ENCODE measurements at places on chromosomes 2 and 18.

DNA sequence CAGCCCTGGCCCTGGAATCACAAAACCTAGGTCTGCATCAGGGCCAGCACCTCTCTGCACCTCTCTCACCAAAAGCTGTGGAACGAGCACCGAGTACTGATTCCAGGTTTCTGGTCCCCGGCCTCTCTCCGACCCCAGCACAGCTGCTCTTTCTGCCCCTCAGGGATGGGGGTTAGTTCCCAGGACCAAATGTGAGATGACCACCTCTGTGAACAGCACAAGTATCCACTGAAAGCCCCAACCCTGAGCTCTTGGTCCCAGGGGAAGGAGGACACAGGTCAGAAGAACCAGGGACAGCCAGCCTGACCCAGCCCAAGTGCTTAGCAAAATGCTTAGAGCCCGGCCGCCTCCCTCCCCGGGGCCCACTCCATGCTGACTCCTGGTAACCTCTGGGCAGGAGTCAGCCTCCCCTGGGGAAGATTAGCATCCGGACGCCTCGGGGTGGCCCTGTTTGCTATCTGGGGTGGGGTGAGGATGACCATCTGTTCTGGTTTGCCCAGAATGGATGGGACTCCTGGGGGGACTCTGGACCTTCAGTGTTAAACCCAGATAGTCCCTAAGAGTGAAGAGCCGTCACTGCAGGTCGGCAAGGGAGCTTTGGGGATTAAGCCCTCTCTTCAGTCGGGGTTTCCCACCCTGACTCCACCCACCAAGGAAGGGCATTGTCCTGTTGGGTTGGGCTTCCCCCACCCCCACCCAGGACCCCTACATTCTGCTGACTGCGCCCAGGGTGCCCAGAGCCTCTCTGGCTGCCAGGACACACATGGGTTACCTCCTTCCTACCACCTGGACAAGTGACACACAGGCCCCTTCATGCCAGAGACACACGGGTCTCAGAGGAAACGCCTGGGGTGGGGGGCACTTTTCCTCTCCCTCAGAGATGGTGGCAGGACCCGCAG lies 9.4 kb upstream of the GPR55 start:
- DNase-seq, result no peak

DNA sequence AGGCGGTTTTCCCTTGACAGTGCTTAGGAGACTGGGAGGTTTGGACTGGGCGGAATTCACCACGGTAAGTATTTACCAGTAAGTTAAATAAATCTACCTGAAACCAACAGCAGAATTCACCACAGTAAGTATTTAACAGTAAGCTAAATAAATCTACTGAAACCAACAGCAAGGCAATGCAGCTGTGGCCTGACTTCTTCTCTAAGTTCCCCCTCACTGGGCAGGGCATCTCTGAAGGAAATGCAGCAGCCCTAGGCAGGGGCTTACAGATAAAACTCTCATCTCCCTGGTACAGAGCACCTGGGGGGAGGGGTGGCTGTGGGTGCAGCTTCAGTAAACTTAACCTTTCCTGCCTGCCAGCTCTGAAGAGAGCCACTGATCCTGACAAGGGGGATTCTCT lies 432.5 kb upstream of the LRRTM1 start:
- DNase-seq, result no peak

- no peak for DNase-seq
These were observed 131.8 kb downstream of the ZAP70 start for GRCh38 chr2:97845133-97845532.

DNA sequence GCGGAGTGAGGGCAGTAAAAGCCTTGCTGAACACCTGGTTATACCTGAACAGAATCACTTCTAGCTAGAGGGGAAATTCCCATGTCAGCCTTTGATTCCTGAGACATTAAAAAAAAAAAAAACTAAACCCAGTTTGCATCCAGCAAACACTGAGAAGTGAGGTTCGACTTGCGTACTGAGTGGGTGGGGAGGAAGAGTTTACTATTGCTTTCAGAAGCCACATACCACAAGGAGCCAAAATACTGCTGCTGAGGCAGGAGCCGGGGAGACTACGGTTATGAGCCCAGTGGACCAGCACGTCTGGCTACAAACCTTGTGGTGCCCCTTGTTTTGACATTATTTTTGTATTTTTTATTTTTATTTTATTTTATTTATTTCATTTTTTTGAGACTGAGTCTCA lies 2.7 kb downstream of the COLEC11 start:
- no peak for DNase-seq

GRCh38 chr2:176461098-176461808 lies 192.0 kb downstream of the MTX2 start:
- no peak for DNase-seq

- no peak for DNase-seq
These were observed 1.7 kb upstream of the SMAD4 start for GRCh38 chr18:51028201-51028805.

GRCh38 chr2:71530211-71530610 lies 76.8 kb downstream of the DYSF start:
- no peak for DNase-seq

DNA sequence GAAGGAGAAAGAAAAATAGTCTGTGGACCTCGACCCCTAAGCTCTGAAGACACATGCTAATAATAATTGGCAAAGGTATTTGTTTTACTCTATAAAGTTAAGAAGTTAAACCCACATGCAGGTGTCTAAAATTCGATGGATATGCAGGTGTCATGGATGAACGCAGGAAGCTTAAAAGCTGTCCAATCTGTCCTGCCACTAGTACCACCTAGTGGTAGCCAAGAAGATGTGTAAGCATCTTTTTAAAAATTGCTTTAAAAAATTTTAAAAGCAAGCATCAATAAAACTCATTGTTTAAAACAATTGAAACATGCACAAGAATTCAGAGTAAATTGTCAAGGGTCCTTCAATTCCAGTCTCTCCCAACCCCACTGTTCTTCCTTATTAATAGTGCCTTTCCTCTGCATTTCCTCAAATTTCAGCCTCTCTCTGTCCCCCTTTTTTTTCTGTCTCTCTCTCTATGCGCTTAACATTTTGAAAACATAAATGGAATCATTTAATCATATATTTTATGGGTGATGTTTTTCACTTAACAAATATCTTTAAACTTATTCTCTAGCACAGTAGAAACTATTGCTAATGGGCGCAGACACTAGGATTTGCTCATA lies 30.6 kb upstream of the PPP3R1 start:
- DNase-seq, result no peak

GRCh38 chr18:48988508-48989303 lies 37.9 kb upstream of the SMAD7 start:
- peak; percentile 31 for DNase-seq

Measured in right forelimb (tissue), 1 donor.